ENCODE measurements at places on chromosomes 3 and 15. TPM values are rescaled to one million over a fixed set of nuclear protein-coding genes. Genes with fewer than 3 reads are reported as not detected.

CD96 gene
- total RNA-seq = 38.3 TPM

CISH gene
- 265 TPM for total RNA-seq

MUC20 gene
- total RNA-seq = 0.30 TPM

MASP1 gene
- total RNA-seq = not detected

RASL12 gene
- total RNA-seq = not detected

FEZF2 gene
- not detected for total RNA-seq

GOLGA8Q gene
- 0.49 TPM for total RNA-seq

MYZAP gene
- total RNA-seq = 0.11 TPM

ALCAM gene
- total RNA-seq = 22.0 TPM
